ENCODE measurements at places on chromosomes 16 and 17.

GRCh38 chr17:74671031-74671771 lies 41.5 kb downstream of the CD300LF start:
- no peak for DNase-seq

DNA sequence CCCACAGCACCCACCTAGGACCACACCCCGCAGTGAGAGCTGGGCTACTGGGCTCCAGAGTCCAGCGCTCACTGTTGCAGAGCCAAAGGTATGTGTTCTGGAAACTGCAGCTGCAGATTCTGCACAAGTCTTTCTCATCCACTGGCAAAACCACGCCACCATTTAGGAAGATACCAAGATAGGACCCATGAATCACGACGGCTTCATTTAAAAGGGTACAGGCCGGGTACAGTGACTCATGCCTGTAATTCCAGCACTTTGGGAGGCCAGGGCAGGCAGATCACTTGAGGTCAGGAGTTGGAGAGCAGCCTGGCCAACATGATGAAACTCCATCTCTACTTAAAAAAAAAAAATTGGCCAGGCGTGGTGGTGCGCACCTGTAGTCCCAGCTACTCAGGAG lies 18.8 kb downstream of the FOXF1 start:
- DNase-seq, result no peak

DNA sequence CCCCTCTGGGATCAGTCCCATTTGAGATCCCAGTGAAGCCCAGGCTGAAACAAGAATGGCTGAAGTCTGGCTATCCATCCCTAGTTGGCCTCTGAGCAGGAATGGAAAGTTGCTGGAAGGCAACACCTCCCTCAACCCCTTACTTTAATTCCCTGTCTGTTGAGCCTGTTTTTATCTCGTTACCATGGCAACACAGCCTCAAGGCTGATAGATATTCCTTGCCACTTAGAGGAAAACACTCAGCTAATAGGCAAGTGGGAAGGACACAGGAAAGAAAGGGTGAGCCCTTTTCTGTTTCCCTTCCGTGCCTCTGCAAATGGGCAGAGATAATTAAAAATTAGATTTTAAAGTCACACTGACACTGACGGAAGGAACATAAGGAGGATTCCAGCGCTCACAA lies 75.5 kb upstream of the CLEC3A start:
- no peak for DNase-seq

DNA sequence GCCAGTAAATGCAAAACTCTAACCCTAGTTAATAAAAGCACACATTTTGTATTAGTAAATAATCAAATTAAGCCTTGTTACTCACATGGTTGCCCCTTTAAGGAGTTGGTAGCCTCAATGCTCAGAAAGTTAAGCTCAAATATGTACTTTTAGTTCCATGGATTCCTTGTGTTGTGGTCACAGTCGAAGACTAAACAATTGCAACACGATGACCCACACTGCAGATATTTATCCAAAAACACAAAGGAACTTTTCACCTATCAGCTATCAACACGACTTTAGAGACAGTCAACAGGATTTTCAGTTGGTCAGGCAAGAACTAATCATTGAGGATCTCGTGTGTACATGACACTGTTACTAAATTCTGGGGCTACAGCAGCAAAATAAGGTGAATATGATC lies 47.4 kb upstream of the NUDT7 start:
- peak; percentile 44 for DNase-seq

- DNase-seq, result peak; percentile 9
Observed at GRCh38 chr16:66315210-66315825, 51.2 kb upstream of the CDH5 start.

GRCh38 chr16:22397464-22397863 lies 23.0 kb upstream of the CDR2 start:
- peak; percentile 93 for DNase-seq

DNA sequence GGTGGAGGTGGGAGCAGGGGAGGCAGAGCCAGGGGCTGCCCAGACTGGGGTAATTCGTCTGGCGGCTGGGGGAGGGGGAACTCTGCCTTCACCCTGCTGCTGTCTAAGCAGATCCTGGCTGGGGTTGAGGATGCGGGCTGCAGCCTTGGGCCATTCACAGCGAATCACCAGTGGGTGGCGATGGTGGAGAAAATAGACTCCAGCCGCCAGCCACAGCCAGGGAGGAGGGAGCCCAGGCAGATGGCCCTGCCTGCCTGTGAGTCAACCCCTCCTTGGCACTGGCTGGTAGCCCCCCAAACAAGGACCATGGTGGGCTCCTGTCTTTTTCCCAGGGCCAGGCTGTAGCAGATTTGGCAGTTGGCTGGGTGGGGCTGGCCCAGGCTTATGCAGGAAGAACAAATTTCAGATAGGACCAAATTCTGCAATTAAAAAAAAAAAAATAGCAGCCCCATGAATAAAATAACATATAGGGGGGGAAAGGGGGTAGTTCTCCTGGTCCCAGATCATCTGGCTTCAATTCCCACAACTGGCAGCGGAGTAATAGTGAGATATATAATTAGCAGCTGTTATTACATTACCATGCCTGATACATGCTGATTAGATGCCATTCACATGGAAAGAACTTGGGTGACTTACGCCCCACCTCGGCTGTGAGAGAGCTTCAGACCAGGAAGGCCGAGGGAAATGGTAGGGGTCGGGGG lies 41.5 kb upstream of the CDH5 start:
- no peak for DNase-seq

DNA sequence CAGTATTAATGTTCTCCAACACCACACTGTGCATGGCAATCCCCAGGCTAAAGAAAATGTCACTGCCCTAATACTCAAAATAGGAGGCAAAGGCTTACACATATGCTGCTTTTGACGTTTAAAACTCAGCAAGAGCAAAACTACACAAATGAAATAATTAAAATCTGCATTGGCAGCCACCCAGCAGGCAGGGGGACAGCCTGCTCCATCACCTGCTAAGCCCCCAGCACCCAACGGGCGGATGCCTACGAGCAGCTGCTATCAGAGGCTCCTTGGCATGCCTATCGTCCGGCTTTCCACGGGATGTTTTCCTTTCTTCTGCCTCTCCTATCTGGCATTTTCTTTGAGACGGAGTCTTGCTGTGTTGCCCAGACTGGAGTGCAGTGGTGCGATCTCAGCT lies 337.5 kb downstream of the SOX9 start:
- no peak for DNase-seq

DNA sequence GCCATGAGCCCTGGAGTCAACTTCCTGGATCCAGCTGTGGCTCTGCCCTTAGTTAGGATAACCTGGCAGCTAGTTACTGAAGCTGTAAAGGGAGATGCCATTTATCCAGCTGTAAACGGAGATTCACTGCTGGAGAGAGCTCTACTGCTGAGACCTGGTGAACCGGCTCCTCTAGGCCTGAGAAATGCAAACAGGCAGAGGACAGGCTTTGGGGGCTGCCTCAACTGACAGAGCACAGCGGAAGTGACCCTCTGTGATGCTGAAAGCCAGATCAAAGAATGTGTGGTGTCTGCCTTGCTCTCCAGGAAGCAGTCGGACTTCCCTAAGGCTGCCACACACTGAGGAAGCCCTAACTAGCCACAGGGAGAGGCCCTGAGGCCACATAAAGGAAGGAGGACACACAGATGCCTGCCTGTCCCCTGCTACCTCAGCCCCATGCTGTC lies 21.9 kb upstream of the GPRC5C start:
- DNase-seq, result no peak

DNA sequence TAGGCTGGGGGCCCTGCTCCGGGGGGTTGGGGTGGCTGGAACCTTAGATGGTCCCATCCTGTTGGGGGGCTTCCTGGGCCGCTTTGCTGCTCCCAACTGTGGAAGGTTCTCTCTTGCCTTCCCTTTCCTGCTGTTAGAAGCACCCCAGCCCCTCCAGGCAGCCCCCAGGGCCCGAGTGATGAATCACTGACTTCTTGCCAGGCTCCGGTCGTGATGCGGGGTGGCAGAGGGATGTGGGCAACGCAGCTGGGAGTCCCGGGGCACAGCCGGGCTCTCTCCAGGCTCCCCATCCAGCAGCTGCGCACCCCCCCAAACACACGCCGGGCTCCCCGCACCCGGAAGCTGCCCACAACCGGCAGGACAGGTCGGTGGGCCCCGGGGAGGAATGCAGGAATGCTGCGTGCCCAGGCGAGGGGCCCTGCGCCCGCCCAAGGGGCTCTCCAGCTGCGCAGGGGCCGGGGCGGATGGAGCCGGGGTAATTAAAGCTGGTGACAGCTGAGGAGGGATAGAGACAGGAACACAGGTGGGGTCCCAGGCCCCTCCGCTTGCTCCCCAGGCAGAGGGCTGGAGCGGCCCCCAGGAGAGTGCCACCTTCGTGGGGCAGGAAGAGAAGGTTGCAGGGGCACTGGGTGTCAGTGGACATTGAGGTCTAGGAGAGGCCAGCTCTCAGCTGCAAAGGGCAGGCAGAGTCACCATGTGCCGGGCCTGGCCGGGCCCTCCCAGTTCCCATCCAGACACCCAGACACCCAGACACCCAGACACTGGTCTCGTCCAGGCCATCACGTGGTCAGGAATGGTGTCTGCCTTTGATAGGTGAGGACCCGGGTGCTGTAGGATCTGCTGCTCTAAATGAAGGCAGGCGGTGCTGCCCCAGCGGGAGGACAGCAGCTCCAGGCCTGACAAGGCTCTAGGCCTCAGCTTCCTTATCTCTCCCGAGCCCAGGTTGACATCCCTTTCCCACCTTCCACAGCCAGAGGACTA lies 15.0 kb upstream of the SLC38A10 start:
- DNase-seq, result no peak

DNA sequence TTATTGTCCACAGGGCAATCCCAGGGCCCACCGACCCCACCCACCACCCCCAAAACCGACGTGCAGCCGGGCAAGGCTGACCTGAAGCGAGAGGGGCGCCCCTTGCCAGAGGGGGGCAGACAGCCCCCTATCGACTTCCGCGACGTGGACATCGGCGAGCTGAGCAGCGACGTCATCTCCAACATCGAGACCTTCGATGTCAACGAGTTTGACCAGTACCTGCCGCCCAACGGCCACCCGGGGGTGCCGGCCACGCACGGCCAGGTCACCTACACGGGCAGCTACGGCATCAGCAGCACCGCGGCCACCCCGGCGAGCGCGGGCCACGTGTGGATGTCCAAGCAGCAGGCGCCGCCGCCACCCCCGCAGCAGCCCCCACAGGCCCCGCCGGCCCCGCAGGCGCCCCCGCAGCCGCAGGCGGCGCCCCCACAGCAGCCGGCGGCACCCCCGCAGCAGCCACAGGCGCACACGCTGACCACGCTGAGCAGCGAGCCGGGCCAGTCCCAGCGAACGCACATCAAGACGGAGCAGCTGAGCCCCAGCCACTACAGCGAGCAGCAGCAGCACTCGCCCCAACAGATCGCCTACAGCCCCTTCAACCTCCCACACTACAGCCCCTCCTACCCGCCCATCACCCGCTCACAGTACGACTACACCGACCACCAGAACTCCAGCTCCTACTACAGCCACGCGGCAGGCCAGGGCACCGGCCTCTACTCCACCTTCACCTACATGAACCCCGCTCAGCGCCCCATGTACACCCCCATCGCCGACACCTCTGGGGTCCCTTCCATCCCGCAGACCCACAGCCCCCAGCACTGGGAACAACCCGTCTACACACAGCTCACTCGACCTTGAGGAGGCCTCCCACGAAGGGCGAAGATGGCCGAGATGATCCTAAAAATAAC lies 3.0 kb downstream of the SOX9 start:
- no peak for DNase-seq

DNA sequence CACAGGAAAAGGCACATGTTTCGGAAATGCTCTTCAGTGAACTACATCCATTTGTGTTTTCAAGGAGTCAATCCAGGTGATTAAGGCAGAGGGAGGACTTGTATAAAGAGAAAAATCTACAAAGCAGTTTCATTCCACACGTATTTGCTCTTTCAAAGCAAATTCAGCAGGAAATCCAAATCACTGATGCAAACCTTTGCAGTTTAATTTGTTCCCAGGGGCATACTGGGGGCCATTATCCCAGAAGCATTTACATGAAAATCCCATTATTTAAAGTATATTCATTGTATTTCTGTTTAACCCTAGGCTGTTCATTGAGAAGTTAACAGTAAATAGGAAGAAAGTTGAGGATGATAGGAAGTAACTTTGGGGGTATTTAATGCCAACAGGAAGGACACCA lies 147.9 kb downstream of the PMP22 start:
- DNase-seq, result no peak

DNA sequence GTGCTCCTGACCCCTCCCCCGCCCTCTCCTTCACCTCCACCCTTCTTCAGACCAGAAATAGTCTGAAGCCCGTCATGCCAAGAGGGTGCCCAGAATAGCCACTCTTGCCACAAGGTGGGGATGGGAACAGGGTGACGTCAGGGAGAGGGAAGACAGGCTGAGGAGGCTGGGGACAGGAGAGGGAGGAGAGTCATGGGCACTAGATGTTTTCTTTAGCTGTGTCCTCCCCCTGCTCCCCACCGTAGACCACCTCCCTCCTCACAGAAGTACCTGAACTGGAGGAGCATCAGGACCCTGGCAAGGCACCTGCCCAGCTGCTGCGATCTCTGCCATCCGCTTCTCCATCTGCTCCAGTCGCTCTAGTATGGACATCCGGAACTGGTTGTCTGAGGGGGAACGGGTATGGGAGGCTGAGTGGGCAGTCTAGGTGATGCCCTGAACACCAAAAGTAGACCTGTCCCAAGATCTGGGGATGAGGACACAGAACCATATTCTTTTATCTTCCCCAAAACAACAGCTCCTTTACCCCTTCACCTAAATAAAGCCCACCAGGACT lies 6.6 kb upstream of the SPAG7 start:
- DNase-seq, result no peak

- DNase-seq, result no peak
Observed at GRCh38 chr17:18016426-18016825, 22.5 kb downstream of the ATPAF2 start.

GRCh38 chr17:76531486-76532038 lies 5.9 kb downstream of the CYGB start:
- DNase-seq, result no peak

- DNase-seq, result no peak
Observed at GRCh38 chr17:19991252-19991885, 13.7 kb upstream of the AKAP10 start.

GRCh38 chr17:51289696-51290111 lies 29.4 kb downstream of the UTP18 start:
- DNase-seq, result no peak

DNA sequence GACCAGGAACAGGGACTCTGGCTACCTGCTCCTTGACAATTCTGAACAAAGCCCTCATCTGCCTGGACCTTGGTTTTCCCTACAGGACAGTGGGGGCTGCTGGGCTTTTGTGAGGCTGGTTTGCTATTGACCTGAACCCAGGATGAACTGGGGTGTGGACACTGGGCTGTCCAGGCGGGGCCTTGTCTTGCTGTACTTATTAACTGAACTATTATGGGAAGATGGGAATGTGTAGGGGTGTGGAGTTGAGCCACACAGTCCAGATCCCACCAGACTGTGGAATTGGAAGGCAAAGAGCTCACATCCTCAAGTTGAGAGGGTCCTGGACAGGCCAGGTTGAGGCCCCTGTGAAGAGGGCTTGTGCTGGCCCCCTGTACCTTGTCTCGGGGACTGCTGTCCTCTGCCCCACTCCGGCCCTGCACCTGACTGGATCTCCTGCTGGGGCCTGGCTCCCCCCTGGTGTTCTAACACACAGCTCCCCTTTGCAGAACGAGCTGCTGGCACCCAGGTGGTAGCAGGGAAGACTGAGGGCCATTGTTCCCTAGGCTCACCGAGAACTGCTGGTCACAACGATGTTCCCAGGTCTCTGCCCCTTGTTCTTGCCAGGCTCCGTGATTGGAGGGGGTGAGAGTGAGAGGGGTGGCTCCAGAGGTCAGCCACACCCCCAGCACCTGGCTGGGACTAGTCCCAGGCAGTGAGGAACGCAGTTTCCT lies 51.8 kb upstream of the CDC42EP4 start:
- no peak for DNase-seq
